ENCODE measurements at places on chromosomes 13 and 19. TPM values are rescaled to one million over a fixed set of nuclear protein-coding genes. Genes with fewer than 3 reads are reported as not detected.

GRCh38 chr19:45515807-45516401 lies 8.6 kb downstream of the VASP start:
- H3K27me3 ChIP-seq = no peaks in the 10 kb centered on the region
- no peak overlapping the region for H3K27ac ChIP-seq
- H3K4me3 ChIP-seq = no peak overlapping the region

- H3K36me3 ChIP-seq = no peaks in the 10 kb centered on the region
- H3K27me3 ChIP-seq = no peaks in the 10 kb centered on the region
- DNase-seq = no peak
- no peaks in the 10 kb centered on the region for H3K4me1 ChIP-seq
- no peak overlapping the region for H3K27ac ChIP-seq
- no peak overlapping the region for H3K4me3 ChIP-seq
Observed at GRCh38 chr13:23231241-23231640, 50.5 kb downstream of the SGCG start.

GRCh38 chr13:57582032-57582431 lies 49.5 kb upstream of the PCDH17 start:
- H3K4me1 ChIP-seq = no peaks in the 10 kb centered on the region
- H3K27me3 ChIP-seq = no peaks in the 10 kb centered on the region
- no peak overlapping the region for H3K27ac ChIP-seq

DNA sequence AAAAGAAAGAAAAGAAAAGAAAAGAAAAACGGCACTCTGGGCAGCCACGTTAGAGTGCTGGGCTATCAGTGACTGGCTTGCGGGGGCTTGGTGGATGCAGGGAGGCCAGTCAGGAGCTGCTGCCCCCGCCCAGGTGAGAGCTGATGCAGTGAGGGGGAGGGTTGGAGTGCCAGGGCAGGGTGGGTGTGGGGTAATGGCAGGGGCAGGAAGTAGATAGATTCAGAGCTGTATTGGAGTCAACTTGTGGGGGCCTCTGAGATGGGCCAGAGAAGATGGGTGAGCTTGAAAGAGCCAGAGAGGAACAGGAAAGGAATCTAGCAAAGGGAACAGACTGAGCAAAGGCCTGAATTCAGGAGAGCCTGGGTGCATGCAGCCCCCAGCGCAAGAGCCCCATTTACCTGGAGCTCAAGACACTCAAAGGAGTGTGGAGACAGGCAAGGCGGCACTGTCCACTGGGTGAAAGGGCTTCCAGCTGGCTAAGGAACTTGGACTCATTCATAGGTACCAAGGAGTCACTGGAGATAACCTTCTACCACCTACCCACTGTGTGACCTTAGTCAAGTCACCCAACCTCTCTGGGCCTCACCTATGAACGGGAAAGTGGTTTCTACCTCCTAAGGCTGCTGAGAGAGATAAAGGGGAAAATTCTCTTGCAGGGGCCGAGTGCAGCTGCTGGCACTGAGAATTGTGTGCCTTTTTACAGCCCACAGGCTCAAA lies 20.2 kb downstream of the VSTM2B start:
- peaks cover 5% of the 10 kb centered on the region for H3K27me3 ChIP-seq
- DNase-seq = no peak
- no peaks in the 10 kb centered on the region for H3K4me1 ChIP-seq
- H3K27ac ChIP-seq = no peak overlapping the region
- H3K4me3 ChIP-seq = no peak overlapping the region

The PLK5 gene
- not detected for polyA plus RNA-seq

DNA sequence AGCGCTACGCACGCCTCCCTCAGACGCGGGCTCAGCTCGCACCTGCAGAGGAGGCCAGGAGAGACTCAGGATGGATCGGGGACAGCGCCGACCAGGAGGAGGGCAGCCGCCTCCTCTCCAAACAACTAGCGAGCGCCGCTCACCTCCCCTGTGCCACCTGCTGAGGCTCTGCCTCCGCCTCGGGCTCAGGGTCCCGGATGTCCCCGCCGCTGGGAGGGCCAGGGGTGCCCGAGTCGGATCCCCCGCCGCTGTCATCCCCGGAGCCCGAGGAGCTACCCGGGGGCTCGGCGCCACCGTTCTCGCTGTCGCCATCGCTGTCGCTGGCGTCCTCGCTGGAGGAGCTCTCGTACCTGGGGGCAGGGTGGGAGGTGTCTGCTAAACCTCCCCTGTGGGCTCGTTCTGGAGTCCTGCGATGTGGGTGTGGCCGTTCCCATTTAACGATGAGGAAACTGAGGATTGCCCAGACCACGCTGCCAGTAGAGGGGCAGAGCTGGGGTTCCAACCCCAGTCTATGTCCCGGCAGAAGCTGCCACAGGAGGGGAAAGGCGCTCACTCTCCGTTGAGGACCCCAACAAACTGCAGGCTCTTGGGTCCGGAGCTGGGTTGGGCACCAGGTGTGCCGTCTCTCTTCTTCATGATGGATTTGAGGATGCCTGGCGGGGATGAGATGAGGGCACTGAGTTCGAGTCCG lies 9.2 kb downstream of the KANK3 start:
- H3K27ac ChIP-seq = no peak overlapping the region
- H3K4me1 ChIP-seq = peaks cover 16% of the 10 kb centered on the region
- H3K27me3 ChIP-seq = no peaks in the 10 kb centered on the region
- no peak for DNase-seq

- H3K27ac ChIP-seq = peak overlapping the region; percentile 21
- H3K27me3 ChIP-seq = no peaks in the 10 kb centered on the region
- peaks cover 19% of the 10 kb centered on the region for H3K4me1 ChIP-seq
- DNase-seq = no peak
- H3K36me3 ChIP-seq = no peaks in the 10 kb centered on the region
Observed at GRCh38 chr13:110391273-110391672, 84.2 kb downstream of the COL4A2 start.

- no peaks in the 10 kb centered on the region for H3K36me3 ChIP-seq
- no peaks in the 10 kb centered on the region for H3K4me1 ChIP-seq
- DNase-seq = no peak
- H3K4me3 ChIP-seq = no peak overlapping the region
- no peak overlapping the region for H3K27ac ChIP-seq
- H3K27me3 ChIP-seq = no peaks in the 10 kb centered on the region
Observed at GRCh38 chr13:63864171-63864902, 2448.7 kb upstream of the PCDH20 start.

The CCDC106 gene
- 10.0 TPM for polyA plus RNA-seq

The SIN3B gene
- polyA plus RNA-seq = 12.5 TPM

DNA sequence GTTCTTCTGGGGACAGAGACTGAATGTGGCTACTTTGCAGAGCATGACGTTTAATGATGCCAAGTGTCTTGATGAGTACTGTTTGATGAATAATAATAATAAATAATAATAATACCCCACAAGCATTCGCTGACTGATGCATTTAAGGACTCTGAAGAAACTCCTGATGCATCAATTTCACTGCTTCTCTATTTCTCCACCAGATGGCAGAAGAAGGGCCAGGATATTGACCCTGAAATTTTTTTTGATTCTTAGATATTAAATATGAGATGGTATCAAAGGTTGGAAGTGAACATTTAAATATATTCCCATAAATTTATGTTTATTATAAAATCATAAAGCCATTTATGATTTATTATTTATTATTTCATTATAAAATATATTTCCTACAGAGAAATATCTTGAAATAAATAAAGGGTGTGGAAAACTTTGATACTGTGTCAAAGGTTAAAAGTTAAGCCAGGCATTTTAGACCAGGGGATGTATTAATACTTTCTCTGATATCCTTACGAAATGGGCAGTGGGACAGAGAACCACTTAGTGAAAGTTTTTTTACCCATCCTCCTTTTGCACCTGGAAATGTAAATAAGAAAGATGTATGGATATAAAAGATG lies 170.9 kb downstream of the LACC1 start:
- no peak for DNase-seq
- H3K4me1 ChIP-seq = peaks cover 3% of the 10 kb centered on the region
- no peak overlapping the region for H3K4me3 ChIP-seq
- H3K36me3 ChIP-seq = no peaks in the 10 kb centered on the region

The FGF22 gene
- 0.14 TPM for polyA plus RNA-seq

GRCh38 chr13:73299787-73300186 lies 241.0 kb downstream of the KLF5 start:
- no peaks in the 10 kb centered on the region for H3K27me3 ChIP-seq
- DNase-seq = no peak
- H3K4me3 ChIP-seq = no peak overlapping the region
- H3K4me1 ChIP-seq = no peaks in the 10 kb centered on the region

DNA sequence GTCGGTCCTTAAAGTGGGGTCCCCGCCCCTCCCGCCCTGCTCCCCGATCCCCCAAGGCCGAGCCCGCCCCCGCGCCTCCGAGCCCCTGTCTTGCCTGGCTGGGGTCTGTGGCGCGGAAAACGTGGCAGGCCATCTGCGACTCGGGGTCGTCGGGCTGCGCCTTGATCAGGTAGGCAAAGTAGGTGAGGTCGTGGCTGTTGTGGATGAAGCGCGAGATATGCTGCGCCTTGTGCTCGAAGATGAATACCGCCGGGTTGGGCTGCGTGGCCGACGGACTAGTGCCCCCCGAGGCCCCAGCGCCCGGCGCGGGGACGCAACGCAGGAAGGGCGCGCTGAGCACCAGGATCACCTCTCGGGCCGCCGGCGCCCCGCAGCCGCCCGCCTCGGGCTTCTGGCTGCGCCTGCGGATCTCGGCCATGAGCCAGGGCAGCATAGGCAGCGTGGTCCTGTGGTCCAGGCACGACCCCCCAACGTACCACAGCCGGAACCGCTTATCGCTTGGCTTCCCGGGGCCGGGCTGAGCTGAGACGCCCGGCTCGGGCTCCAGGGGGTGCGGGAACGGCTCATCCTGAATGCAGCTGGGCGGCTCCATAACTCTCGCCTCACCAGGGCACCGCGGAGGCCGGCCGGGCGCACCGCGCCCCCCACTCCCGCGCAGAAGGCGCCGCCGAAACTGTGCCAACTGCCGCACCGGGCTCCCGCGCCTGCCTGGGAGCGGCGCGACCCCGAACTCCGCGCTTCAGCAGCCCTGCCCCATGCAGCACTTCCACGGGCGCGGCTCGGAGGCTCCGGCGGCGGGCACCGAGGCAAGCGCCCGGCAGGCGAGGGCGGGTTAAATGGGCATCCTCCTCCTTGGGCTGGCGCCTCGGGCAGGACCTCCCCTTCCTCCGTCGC lies 546 bp downstream of the TBC1D4 start:
- peak overlapping the region; percentile 96 for H3K27ac ChIP-seq
- no peaks in the 10 kb centered on the region for H3K27me3 ChIP-seq
- H3K4me1 ChIP-seq = peaks cover 37% of the 10 kb centered on the region
- H3K36me3 ChIP-seq = no peaks in the 10 kb centered on the region

- H3K36me3 ChIP-seq = no peaks in the 10 kb centered on the region
- no peaks in the 10 kb centered on the region for H3K27me3 ChIP-seq
- no peak for DNase-seq
- H3K4me1 ChIP-seq = no peaks in the 10 kb centered on the region
- peak overlapping the region; percentile 93 for H3K27ac ChIP-seq
- peak overlapping the region; percentile 76 for H3K4me3 ChIP-seq
Observed at GRCh38 chr13:20567881-20568528, 1.0 kb downstream of the IFT88 start.

DNA sequence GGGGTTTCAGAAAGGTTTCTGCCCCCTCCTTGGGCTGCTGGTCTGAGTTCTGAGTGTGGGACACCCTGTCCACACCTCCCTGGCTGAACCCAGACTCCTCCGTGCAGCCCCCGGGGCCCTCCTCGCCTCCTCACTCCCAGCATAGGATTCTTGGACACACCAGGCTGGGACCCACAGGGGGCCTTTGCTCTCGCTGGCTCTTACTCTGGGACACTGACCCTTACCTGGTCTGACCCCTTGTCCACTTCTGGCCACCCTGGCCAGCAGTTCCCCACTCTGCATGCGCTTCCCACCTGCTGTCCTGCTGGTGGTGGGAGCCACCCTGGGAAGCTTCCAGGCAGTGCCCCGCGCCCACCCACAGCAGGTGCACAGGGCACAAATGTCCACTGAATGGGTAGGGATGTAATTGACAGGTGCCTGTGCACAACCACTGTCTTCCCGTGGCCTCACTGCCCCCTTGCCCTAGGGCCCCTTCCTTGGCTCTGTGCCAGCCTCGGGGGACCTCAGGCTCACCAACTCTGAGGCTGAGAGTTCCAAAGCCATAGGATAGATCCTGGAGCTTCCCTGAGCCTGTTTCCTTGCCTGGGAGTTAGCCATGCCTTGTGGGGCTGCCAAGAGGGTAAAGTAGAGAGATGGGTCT lies 7.0 kb upstream of the SLC25A42 start:
- no peak for DNase-seq
- peaks cover 26% of the 10 kb centered on the region for H3K4me1 ChIP-seq
- H3K4me3 ChIP-seq = no peak overlapping the region
- no peak overlapping the region for H3K27ac ChIP-seq

- no peaks in the 10 kb centered on the region for H3K36me3 ChIP-seq
- no peak overlapping the region for H3K4me3 ChIP-seq
- no peaks in the 10 kb centered on the region for H3K27me3 ChIP-seq
- H3K4me1 ChIP-seq = no peaks in the 10 kb centered on the region
- DNase-seq = no peak
- H3K27ac ChIP-seq = no peak overlapping the region
Observed at GRCh38 chr13:95123726-95124125, 177.5 kb downstream of the ABCC4 start.

GRCh38 chr13:111554539-111555267 lies 234.3 kb downstream of the TEX29 start:
- no peak overlapping the region for H3K4me3 ChIP-seq
- no peak for DNase-seq
- H3K27ac ChIP-seq = no peak overlapping the region
- H3K4me1 ChIP-seq = no peaks in the 10 kb centered on the region
- H3K36me3 ChIP-seq = no peaks in the 10 kb centered on the region

The ZNF558 gene
- polyA plus RNA-seq = 13.7 TPM

GRCh38 chr19:5017235-5017634 lies 48.3 kb downstream of the KDM4B start:
- H3K27me3 ChIP-seq = no peaks in the 10 kb centered on the region
- H3K27ac ChIP-seq = no peak overlapping the region
- H3K36me3 ChIP-seq = no peaks in the 10 kb centered on the region
- peaks cover under 1% of the 10 kb centered on the region for H3K4me1 ChIP-seq

DNA sequence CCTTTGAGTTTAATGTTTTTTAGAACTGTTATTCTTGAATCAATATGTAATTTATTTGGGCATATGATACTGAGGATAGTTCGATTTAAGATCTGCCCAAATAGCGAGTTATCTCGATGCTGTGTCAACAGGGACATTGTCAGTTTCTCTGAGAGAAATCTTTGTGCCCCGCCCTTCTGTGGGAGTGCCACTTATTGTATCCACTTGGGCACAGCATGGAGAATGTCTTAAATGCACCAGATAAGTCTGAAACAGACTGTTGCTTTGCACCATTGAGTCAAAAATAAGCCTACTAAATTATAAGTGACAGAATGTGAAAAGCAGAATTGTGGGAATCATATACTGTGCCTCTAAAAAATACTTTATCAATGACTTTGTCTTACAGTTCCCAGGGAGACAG lies 45.6 kb downstream of the RNASEH2B start:
- DNase-seq = no peak
- H3K27me3 ChIP-seq = no peaks in the 10 kb centered on the region
- no peak overlapping the region for H3K27ac ChIP-seq

Measured in psoas muscle (tissue), 8 donors.